ENCODE measurements at places on chromosomes 16 and 17. TPM values are rescaled to one million over a fixed set of nuclear protein-coding genes. Genes with fewer than 3 reads are reported as not detected.

- no peak for DNase-seq
Measured at GRCh38 chr17:45223539-45224528, 2.1 kb downstream of the FMNL1 start.

DNA sequence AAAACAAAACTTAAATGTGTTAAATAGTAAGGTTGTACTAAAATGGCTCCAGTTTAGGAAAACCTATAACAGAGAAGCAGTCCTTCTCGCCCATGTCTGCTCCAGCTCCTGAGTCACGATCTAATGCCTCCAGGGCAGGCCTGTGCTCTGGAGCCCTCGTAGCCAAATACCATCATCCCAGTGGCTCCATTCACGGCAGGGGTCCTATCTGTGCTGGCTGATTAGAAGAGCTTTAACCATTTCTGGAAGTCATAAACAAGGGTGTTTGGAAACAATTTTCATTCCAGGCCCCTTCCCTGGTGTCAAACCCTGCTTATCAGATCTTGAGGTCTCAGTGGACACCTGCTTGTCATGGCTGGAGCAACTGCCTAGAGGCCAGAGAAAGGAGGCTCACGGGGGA lies 336.9 kb downstream of the SOX9 start:
- no peak for DNase-seq

DNA sequence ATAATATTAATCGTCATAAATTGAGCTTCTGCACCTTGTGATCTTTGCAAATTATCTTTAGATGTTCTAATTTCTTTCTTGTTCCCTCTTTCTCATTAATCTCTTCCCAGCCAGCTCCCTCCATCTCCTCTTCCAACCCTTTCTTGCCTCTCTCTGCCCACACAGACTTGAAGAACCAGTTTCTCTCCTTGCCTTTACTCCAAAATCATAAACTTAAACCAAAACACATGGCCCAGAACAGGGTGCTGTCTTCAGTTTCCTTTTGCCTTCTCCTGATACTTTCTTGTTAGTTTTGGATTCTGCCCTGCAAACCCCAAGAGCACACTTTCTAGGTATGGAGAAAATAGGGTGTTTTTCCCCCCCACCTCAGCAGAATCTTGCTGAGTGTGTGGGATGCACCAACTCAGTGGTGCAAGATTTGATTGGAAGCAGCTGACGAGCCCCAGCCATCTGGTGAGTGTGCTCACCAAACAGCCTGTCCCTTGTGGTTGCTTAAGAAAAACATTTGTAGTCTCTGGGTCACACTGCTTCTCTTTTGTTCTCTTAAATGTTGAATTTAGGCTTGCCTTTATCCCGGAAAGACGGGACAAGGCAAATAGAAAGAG lies 175.8 kb upstream of the MAF start:
- no peak for DNase-seq

- DNase-seq: no peak
Measured at GRCh38 chr16:64749346-64749745, 372.5 kb downstream of the CDH11 start.

DNA sequence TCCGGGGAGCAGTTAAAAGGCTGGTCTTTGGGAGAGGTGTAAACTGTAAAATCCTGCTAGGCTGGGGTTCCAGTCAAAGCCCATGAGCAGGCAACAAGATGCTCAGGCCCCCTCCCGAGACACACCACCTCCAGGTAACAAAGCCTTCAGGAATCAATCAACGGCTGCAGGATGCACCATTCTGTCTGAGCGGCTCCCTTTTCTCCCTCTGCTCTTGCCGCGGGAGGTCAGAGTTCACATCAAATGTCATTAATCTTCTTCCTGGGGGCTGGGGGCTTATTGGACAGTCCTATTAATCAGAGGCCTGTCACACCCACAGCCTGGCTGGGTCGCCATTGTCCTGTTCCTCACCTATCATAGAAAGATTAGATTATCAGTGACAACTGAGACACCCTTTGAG lies 11.9 kb upstream of the CCDC182 start:
- DNase-seq: no peak

RASL10B gene
- 62.0 TPM for total RNA-seq

SMIM22 gene
- not detected for total RNA-seq

All from omental fat pad (tissue), 4 donors.